ENCODE measurements at places on chromosomes 12 and 14. TPM values are rescaled to one million over a fixed set of nuclear protein-coding genes. Genes with fewer than 3 reads are reported as not detected.

The OR6C2 gene
- not detected for total RNA-seq

The CIT gene
- total RNA-seq = 42.6 TPM

The MSI1 gene
- total RNA-seq = not detected

The TAC3 gene
- 1.5 TPM for total RNA-seq

The HOXC12 gene
- total RNA-seq = 0.38 TPM

The KCNK10 gene
- total RNA-seq = not detected

The ZNF839 gene
- total RNA-seq = 9.0 TPM

The HSPB8 gene
- total RNA-seq = 10.9 TPM

The DUSP6 gene
- 28.3 TPM for total RNA-seq

The PKP2 gene
- 2.8 TPM for total RNA-seq

The MUCL1 gene
- not detected for total RNA-seq

The KRT78 gene
- not detected for total RNA-seq
